ENCODE measurements at places on chromosomes 7 and 10. TPM values are rescaled to one million over a fixed set of nuclear protein-coding genes. Genes with fewer than 3 reads are reported as not detected.

GRCh38 chr10:47449102-47449978, 34.6 kb downstream of the ANXA8 start:
- H3K27ac ChIP-seq = no peak overlapping the region
- no peaks in the 10 kb centered on the region for H3K36me3 ChIP-seq
- no peaks in the 10 kb centered on the region for H3K4me1 ChIP-seq
- H3K4me3 ChIP-seq = no peak overlapping the region

DNA sequence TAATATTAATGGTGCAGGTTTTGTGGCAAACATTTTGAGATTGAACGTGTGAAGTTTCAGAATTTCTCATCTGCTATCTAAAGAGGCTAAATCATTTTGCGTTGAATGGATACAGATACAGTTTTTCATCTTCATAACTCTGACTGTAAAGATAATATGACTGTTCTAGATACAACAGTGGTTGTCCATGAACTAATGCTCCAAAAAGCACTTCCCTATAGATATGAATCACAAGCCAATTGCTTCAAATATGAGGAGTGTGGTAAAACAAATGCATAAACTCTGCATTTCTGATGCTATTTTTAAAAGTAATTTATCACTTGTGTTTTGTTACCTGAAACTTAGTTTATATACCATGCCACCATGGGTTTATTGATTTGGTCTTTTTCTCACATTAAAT, 750.1 kb downstream of the MAGI2 start:
- H3K4me1 ChIP-seq = no peaks in the 10 kb centered on the region
- H3K36me3 ChIP-seq = no peaks in the 10 kb centered on the region
- no peak for DNase-seq
- H3K4me3 ChIP-seq = no peak overlapping the region
- H3K27ac ChIP-seq = no peak overlapping the region

DNA sequence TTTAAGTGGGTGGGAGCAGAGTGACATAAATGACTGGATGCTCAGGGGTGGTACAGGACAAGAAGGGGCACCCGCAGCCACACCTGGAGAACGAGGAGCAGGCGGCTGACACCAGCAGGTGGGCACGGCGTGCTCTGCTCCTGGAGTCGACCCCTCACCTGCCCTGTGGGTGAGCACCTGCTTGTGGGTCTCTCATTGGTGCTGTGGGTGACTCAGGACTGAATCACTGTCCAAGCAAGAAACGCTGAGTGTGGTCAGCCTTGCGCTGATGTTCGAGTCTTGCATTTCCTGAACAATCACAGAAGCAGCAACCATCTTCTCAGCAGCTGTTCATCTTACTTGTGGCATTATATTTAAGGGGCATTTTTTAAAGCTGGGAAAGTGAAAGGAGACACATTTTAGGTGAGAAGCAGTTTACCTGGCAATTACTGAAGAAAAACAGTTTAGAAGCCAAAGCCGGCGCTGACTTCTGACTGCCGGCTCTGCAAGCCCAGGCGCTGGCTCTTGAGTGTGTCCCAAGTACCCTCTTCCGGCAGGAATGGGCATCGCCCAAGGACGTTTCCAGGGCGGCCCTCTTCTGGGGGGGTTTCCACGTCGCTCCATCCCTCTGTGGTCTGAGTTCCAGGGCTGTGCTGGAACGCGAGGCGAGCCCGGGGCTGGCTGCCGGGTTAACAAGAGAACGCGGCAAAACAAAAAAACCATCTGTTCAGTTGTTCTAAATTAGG, 145.2 kb upstream of the PFKP start:
- no peak overlapping the region for H3K4me3 ChIP-seq
- no peaks in the 10 kb centered on the region for H3K27me3 ChIP-seq
- H3K4me1 ChIP-seq = peaks cover 9% of the 10 kb centered on the region
- no peaks in the 10 kb centered on the region for H3K36me3 ChIP-seq
- no peak overlapping the region for H3K27ac ChIP-seq

SRRM3 gene
- total RNA-seq = 1.4 TPM

GRCh38 chr10:14374745-14375445, 44.2 kb upstream of the FRMD4A start:
- H3K4me1 ChIP-seq = no peaks in the 10 kb centered on the region
- H3K27me3 ChIP-seq = no peaks in the 10 kb centered on the region
- no peak overlapping the region for H3K4me3 ChIP-seq
- no peak for DNase-seq
- no peak overlapping the region for H3K27ac ChIP-seq
- H3K36me3 ChIP-seq = no peaks in the 10 kb centered on the region

GIMAP7 gene
- total RNA-seq = 11.9 TPM

SCD gene
- 16.1 TPM for total RNA-seq

DNA sequence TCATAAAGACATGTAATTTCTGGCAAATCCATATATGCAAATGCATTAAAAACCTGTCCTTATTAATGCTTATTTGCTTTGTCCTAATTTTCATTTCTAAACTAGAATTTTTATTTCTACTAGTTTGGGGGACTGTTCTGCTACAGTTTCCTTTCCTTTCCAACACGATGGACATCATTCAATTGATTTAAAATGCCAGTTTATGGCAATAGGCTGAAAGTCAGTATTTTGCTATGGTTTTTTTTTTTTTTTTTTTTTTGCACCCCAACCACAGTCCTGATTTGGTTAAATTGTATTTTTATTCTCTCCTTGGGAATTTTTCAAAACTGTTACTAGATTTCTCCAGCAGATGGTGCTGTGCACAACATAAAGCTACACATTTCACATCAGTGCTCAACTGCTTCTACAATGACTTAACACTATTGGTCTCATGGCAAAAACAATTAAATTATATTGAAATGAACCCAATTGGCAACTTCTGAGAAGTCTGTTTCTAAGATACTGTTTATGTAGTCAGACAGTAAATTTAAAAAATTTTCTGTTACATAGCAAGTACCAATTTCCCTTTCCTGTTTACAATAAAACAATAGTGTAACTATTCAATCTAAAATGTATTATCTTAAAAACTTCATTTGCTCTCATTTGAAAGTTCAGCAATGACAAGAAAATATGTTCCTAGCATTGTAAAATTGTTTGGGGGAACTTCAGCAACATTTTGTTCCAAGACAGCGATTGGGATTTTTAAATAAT, 193.8 kb upstream of the CCDC6 start:
- DNase-seq = no peak
- H3K27me3 ChIP-seq = no peaks in the 10 kb centered on the region
- H3K27ac ChIP-seq = no peak overlapping the region
- no peak overlapping the region for H3K4me3 ChIP-seq

DNA sequence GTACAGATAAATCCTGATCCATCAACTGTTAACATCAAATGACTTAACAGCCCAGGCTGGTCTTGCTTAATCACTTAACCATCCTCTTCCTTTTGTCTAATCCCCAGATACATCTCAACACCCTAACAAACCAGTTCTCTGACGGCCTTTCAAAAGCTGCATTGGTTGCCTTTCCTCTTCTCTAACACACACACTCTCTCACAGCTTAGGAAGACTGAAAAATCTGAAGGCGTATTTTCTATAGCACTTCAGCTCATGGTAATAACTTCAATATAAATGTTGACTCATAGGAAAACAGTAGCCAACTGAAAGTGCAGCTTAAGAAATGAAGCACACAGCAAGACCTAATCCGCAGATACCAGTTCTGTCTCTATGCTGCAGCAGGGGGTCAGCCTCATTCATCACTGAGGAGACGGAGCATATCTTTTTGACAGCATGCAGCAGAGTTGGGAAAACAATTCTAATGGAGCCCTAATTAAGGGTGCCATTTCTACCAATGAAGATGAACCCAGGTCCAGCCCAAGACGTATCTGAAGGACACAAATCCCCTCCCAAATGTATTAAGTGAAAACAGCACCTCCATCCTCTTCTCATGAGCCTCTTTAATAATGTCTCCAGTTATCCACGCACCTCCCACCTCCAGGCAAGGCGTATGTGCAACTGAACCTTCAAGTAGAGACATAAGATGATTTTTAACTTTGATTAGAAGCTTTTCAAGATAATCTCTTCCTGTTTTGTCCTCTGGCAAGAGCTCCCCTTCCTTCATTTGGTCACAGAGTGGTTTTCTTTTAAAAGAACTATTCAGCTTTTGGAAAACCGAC, 211.7 kb upstream of the NFE2L3 start:
- H3K36me3 ChIP-seq = no peaks in the 10 kb centered on the region
- H3K27me3 ChIP-seq = no peaks in the 10 kb centered on the region
- peak overlapping the region; percentile 75 for H3K27ac ChIP-seq
- DNase-seq = no peak
- peaks cover 20% of the 10 kb centered on the region for H3K4me1 ChIP-seq

DNA sequence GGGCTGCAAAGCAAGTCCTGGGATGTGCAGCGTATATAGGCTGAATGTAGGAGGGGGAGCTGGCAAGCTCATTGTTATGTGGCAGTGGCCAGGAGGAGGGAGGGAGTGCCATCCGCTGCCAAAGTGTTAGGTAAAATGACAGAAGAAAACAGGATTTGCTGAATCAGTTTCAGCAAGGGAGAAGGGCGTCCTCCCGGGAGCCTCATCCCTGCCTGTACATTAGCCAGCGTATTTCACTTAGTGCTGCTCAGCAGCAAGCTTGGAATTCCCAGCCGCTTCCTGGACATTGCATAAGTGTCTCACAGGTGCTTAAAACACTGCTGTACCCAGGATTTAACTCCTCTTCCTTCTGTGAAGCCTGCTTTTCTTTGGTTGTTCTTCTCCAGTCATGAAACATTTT, 2.5 kb downstream of the NIPSNAP2 start:
- no peak overlapping the region for H3K4me3 ChIP-seq
- H3K36me3 ChIP-seq = no peaks in the 10 kb centered on the region
- no peak overlapping the region for H3K27ac ChIP-seq
- H3K4me1 ChIP-seq = peaks cover 47% of the 10 kb centered on the region
- DNase-seq = no peak
- no peaks in the 10 kb centered on the region for H3K27me3 ChIP-seq

- peak overlapping the region; percentile 70 for H3K4me3 ChIP-seq
- no peak overlapping the region for H3K27ac ChIP-seq
- H3K4me1 ChIP-seq = peaks cover 36% of the 10 kb centered on the region
- peaks cover 93% of the 10 kb centered on the region for H3K27me3 ChIP-seq
- peak; percentile 13 for DNase-seq
Measured at GRCh38 chr10:28676326-28676967, 874 bp upstream of the BAMBI start.

DNA sequence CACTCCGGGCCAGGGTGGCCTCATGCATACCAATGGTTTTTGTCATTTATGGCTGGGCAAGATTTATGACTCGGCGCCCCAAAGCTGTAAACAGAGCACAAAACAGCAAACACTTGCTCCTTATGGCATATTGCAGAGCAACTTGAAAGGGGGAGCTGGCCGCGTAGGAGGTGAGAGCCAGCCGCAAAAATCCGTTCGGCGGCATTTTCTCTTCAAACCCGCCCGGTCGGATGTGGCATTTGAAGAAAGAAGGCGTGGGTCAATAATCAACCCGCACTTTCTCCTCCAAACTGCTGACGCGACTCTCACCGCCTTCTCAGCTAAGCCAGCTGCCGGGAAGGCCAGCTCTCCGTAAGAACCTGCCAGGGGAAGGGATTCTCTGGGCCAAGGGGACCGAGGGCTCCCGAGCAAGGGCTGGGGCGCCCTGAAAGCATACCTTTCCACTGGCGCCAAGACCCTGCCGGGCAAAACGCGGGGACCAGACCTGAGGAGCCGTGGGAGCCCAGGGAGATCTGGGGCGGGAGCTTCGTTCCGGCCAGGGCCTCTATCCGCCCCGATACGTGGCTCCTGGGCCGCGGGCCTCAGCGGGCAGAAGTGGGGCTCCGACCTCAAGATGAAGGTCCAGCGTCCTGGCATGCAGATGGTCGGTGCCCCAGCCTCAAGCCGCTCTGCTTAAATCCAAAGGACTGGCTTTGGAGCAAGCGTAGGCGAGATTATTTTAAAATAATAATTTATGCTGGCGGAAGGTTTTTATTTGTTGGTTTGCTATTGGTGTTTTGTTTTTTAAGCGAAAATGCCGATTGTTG, 12.9 kb upstream of the HOXA2 start:
- DNase-seq = peak; percentile 75
- H3K27ac ChIP-seq = peak overlapping the region; percentile 90
- no peaks in the 10 kb centered on the region for H3K27me3 ChIP-seq
- peak overlapping the region; percentile 59 for H3K4me3 ChIP-seq
- H3K36me3 ChIP-seq = no peaks in the 10 kb centered on the region

TRPV5 gene
- total RNA-seq = not detected

DYDC2 gene
- not detected for total RNA-seq

TMEM225B gene
- total RNA-seq = not detected

GRCh38 chr7:136897676-136898075, 29.2 kb downstream of the CHRM2 start:
- no peaks in the 10 kb centered on the region for H3K4me1 ChIP-seq
- no peak for DNase-seq
- no peaks in the 10 kb centered on the region for H3K27me3 ChIP-seq
- no peak overlapping the region for H3K27ac ChIP-seq
- no peaks in the 10 kb centered on the region for H3K36me3 ChIP-seq

GRCh38 chr10:76303682-76304316, 872.4 kb downstream of the LRMDA start:
- H3K27ac ChIP-seq = no peak overlapping the region
- peaks cover 5% of the 10 kb centered on the region for H3K4me1 ChIP-seq
- peak; percentile 63 for DNase-seq
- H3K4me3 ChIP-seq = no peak overlapping the region

PDK4 gene
- 309 TPM for total RNA-seq

- H3K36me3 ChIP-seq = no peaks in the 10 kb centered on the region
- H3K4me3 ChIP-seq = no peak overlapping the region
- H3K27me3 ChIP-seq = no peaks in the 10 kb centered on the region
- H3K27ac ChIP-seq = no peak overlapping the region
Measured at GRCh38 chr10:22823109-22823508, 104.7 kb upstream of the ARMC3 start.

GRCh38 chr10:62502995-62503613, 128.9 kb downstream of the ZNF365 start:
- H3K4me1 ChIP-seq = no peaks in the 10 kb centered on the region
- no peak for DNase-seq
- H3K27ac ChIP-seq = no peak overlapping the region
- H3K27me3 ChIP-seq = no peaks in the 10 kb centered on the region
- no peaks in the 10 kb centered on the region for H3K36me3 ChIP-seq
- H3K4me3 ChIP-seq = no peak overlapping the region

GRCh38 chr7:158369290-158369689, 218.3 kb downstream of the PTPRN2 start:
- H3K36me3 ChIP-seq = no peaks in the 10 kb centered on the region
- DNase-seq = no peak
- H3K27ac ChIP-seq = no peak overlapping the region

AKR1C2 gene
- 72.7 TPM for total RNA-seq

DUS4L gene
- 1.2 TPM for total RNA-seq

DNA sequence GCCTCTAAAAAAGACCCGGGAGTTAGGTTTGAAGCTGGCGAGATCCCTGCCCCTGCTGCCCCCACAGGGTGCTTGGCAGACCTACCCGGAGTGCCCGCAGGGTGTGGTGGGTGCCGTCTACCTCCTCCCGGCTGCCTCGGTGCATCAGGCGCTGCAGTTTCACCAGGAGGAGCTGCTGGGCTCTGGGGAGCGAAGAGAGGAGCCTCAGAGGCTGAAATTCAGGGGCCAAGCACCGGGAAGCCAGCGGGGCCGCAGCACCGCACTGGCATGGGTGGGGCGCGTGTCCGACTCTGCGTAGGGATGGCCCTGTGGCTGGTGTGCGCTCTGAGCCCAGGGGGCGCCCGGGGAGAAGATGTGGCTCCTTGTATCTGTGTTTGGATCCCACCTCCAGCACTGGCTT, 74.3 kb upstream of the GNA12 start:
- H3K36me3 ChIP-seq = no peaks in the 10 kb centered on the region
- H3K4me3 ChIP-seq = no peak overlapping the region
- DNase-seq = no peak
- H3K27me3 ChIP-seq = no peaks in the 10 kb centered on the region

- no peaks in the 10 kb centered on the region for H3K36me3 ChIP-seq
- no peak for DNase-seq
- no peaks in the 10 kb centered on the region for H3K27me3 ChIP-seq
- no peaks in the 10 kb centered on the region for H3K4me1 ChIP-seq
- H3K4me3 ChIP-seq = no peak overlapping the region
- H3K27ac ChIP-seq = no peak overlapping the region
Measured at GRCh38 chr10:81179324-81179723, 641.6 kb downstream of the SH2D4B start.

Data from transverse colon (tissue), 4 donors.